GM12878 (cell line): ENCODE measurements at places on chromosomes 11 and 22.

- no peak for DNase-seq
Observed at GRCh38 chr11:106133529-106133928, 56.1 kb downstream of the AASDHPPT start.

GRCh38 chr11:86639137-86639536 lies 33.3 kb downstream of the ME3 start:
- no peak for DNase-seq

GRCh38 chr11:76793391-76794291 lies 10.5 kb downstream of the TSKU start:
- no peak for DNase-seq

- no peak for DNase-seq
Observed at GRCh38 chr11:47765086-47765485, 2.1 kb downstream of the FNBP4 start.

DNA sequence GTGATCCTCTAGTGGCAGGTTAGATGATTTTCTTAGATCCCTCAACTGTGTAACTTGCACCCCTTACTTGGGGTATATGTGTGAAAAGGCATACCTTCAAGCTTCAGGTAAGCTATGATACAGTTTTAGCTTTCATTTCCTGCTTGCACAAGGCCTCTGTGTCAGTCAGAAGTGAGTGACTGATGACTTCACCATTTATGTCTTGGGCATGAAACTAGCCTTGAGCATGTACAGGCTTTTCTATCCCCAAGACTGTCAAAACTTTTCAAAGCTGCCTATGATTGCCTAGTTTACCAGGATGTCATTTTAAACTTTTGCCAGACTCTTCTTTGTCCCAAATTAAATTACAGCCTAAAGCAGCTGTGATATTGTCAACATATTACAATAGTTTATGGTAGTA lies 286.1 kb upstream of the CNTN5 start:
- no peak for DNase-seq
